ENCODE measurements at places on chromosomes 2 and 18.

GRCh38 chr2:85951351-85952067 lies 62.7 kb upstream of the ST3GAL5 start:
- no peak for DNase-seq

DNA sequence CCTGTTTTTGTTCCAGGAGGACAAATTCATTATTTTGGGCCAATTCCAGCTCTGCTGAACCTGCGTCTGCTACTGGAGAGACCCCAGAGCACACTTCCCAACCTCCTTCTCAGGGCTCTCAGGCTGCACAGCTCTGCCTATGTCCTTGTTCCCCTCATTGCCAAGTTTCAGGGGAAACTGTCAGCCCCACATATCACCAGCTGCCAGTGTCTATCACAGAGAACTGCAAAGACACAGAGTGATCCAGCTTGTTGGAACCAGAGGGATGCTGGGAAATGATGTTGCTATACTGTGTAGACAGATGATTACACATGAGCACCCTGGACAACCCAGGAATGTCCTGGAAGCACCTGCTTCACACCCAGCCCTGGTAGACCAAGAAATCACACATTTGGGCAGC lies 67.4 kb upstream of the TMEM247 start:
- no peak for DNase-seq

- no peak for DNase-seq
Measured at GRCh38 chr18:46294751-46295150, 190.6 kb downstream of the HAUS1 start.

GRCh38 chr2:181106789-181107627 lies 126.6 kb downstream of the UBE2E3 start:
- no peak for DNase-seq

GRCh38 chr2:235088496-235088921 lies 136.7 kb downstream of the SH3BP4 start:
- DNase-seq = no peak

GRCh38 chr2:1696472-1696871 lies 47.8 kb downstream of the PXDN start:
- no peak for DNase-seq

- no peak for DNase-seq
Measured at GRCh38 chr2:27162151-27163121, 13.6 kb downstream of the TCF23 start.

DNA sequence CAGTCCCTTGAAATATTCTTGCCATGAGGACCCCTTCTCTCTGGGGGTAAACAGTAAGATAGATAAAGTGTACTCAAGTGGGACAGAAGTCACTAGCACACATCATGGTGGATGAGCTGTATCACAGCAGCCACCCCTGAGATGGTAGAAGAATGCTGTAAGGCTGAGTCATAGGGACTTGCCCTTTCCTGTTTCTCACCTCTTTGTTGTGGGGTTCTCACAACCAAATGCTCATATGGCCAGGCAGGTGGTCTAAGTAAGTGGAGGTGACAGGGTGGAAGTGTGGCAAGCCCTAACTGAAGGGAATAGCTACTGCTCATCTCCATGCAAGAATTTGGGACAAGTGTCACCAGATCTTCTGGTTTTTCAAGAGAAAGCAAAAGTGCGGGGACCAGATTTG lies 202.7 kb upstream of the SLC14A2 start:
- DNase-seq = no peak

GRCh38 chr2:241561832-241562231 lies 3.3 kb downstream of the BOK start:
- DNase-seq = peak; percentile 63

- no peak for DNase-seq
Measured at GRCh38 chr2:159879051-159879604, 81.1 kb upstream of the CD302 start.

All from iPS-NIHi11 (cell line).